ENCODE measurements at places on chromosomes 12 and 14.

- peak; percentile 75 for DNase-seq
Measured at GRCh38 chr12:54448344-54448743, 25.1 kb downstream of the GTSF1 start.

- DNase-seq, result no peak
Measured at GRCh38 chr12:111869671-111870070, 27.6 kb downstream of the MAPKAPK5 start.

DNA sequence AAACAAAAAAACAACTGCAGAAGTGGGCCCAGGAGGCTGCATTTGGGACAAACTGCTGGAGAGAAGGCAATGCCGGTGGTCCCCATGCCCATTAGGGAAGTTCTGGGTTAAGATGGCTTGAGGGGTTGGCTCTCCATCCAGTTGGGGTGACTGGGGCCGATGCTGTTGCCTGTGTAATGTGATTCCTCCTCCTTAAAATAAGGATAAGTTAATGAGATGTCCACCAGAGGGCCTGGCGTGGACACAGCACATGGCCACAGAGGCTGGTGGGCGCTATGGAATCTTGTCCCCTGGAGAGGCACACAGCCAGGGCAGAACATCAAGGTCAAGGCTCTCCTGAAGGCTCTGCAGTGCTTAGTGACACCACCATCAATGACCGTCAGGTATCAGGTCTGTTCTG lies 1.0 kb upstream of the TESC start:
- DNase-seq, result no peak

GRCh38 chr14:51248016-51248987 lies 8.3 kb downstream of the TMX1 start:
- no peak for DNase-seq

GRCh38 chr12:64650762-64651161 lies 40.5 kb downstream of the RASSF3 start:
- no peak for DNase-seq

GRCh38 chr12:131330106-131330815 lies 376.6 kb downstream of the ADGRD1 start:
- no peak for DNase-seq

GRCh38 chr12:104669851-104670337 lies 213.1 kb downstream of the CHST11 start:
- DNase-seq, result peak; percentile 73

DNA sequence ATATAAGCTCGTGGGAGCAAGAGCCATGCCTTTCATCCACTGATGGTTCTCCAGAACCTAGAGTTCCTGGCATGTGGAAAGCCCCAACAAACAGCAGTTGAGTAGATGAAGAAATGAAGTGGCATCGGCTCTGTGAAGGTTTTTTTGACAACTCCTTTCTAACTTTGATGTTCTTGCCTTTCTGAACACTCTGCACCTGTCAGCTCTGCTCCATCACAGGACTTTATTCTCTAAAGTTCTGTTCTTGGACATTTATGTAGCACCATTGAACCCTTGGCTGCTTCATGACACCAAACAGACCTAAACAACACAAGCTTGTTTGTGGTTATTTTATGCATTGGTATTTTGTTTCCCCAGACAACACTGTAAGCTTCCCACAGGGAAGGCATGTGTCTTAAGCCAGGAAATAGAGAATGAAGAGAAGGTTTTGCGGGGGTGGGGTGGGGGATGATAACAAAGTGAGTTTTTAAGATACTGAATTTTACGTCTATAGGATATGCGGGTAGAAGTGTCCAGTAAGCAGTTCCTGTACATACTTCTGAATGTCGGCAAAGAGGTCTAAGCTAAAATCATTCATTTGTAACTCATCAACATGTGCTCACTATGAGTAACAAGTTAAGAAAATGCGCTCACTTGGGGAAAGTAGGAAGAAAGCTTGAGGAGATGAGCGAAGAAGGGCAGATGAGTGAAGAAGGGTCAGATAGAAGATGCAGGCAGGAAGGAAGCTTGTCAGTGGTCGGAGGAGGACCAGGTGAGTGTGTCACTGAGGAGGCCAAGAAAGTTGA lies 146.0 kb upstream of the PLEKHG7 start:
- DNase-seq, result no peak

- DNase-seq, result no peak
Measured at GRCh38 chr12:52010692-52011601, 4.2 kb downstream of the TAMALIN start.

DNA sequence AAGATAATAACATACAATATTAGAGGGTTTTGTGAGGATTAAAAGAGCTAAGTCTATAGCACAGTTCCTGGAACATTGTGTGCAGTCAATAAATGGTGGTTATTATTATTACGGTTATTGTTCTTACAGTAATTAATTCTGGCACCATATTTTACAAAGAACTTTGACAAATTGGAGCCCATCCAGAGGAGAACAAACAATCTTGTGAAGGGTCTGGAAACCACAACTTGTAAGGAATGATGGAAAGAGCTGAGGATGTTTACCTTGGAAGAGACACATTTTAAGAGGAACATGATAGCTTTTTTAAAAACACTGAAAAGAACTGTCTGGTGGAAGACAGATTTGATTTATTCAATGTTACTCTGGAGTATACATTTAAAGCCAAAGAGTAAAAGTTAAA lies 150.5 kb upstream of the KRR1 start:
- no peak for DNase-seq

DNA sequence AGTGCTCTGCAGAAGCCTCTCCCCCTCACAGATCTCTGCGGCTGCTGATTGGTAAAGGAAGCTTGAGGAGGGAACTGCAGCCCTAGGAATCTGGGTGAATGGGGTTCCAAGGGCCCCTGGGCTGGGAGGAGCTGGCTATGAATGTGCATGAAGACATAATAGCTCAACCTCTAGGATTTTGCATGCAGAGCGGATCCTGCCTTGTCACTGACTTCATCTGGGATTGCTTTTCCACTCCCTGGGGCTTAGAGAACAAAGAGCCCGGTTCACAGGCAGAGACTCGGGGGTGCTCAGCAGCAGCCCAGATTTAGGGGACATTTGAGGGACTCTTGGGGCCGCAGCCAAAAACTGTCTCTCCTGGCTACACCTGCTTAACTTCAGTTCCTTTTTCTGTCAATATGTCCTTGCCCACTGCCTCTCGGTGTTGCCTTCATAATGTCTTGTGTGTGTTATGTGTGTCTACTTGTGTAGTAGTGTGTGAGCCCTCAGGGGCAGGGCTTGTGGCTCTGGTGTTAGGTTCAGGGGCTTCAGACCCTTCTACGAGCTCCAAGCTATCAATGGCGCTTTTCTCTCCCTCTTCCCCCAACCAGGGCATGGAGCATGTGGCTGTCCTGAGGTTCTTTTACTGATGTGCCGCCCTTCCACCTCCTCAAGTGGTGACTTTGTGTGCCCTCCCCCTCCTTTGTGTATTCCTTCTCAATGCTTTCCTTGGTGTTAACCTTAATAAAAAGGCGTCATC lies 1.9 kb downstream of the CCDC184 start:
- no peak for DNase-seq
